CD4-positive, alpha-beta T cell treated with Interleukin-6 for 4 hours (primary cell): ENCODE measurements at places on chromosomes 7 and 10.
A peak's percentile ranks its signal among the peaks of the same experiment; 100 is the strongest.

- no peak for DNase-seq
Measured at GRCh38 chr10:110118891-110119621, 88.3 kb upstream of the MXI1 start.

- DNase-seq, result no peak
Measured at GRCh38 chr7:117034851-117035464, 81.7 kb downstream of the ST7 start.

DNA sequence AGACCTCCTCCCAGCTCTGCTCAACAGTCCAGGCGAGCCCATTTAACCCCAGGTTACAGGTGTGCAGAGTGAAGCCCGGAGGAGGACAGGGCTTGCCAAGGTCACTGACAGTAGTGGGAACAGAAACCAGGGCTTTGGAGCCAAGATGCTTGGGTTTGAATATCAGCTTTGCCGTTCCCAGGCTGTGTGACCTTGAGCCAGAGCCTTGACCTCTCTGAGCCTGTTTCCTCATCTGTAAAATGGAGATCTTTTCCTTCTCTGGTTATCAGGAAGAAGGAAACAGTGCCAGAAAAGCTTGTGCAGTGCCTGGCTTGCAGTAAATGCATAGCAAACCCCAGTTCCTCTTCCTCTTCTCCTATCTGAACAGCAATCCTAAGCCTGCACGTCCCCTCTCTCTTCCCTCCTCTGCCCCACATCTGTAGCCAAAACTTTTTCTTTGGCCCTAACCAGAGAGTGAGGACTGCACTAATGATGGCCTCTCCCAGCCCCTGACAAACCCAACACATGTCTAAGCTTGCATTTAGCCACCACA, 21.4 kb upstream of the MLXIPL start:
- no peak for DNase-seq

GRCh38 chr7:32905175-32905662, 13.7 kb upstream of the KBTBD2 start:
- peak; percentile 71 for DNase-seq

- DNase-seq, result peak; percentile 13
Measured at GRCh38 chr7:3200504-3200903, 100.5 kb upstream of the SDK1 start.

- no peak for DNase-seq
Measured at GRCh38 chr7:47408675-47409074, 173.2 kb downstream of the TNS3 start.

DNA sequence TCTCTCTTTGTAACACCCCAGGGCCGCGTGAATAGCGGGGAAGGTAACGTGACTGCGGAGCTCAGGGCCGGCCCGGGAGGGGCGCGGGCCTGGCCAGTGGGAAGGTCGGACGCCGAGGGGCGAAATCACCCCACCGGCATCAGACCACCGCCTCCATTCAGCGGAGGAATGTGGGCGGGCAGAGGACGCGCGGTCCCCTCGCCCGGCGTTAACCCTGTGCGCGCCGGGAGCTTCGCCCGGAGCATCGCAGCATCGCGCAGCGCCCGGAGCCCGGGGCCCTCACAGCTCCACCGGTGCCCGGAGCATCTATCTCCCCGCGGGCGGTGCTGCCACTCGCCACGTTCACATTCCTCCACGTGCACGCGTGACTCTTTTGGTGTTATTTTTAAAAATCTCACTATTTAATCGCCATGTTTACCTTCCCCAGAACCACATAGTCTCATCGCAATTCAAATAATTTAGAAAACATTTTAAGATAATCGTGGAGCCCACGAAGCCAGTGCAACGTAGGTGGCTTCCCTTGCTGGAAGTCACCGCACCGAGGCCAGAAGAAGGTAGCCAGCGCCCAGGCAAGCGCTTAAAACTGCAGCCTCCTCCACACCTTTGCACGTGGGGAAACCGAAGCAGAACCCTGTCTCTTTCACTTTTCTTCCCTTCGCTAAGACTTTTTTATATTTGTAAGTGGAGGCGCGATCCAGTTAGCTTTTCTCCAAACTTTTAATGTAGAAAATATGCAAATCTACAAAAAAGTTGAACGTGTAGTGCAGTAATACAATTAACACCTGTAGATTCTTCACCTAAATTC, 21.8 kb downstream of the FGFBP3 start:
- peak; percentile 37 for DNase-seq

DNA sequence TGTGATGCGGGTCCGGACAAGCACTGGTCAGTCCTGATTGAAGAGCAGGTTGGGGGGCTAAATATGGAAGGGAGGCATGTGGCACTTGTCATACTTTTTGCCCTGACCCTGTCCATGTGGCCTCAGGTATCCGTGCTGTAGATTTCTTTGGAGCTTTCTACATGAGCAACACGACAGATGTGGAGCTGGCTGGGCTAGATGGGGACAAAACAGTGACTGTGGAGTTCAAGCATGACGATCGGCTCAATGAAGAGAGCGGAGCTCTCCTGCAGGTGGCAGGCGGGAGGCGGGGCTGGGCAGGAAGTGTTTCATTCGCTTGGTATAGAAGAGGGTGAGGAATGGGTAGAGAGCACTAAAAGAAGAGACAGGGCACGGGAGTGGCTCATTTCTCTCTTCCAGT, 13.0 kb upstream of the CHCHD1 start:
- DNase-seq, result peak; percentile 80

DNA sequence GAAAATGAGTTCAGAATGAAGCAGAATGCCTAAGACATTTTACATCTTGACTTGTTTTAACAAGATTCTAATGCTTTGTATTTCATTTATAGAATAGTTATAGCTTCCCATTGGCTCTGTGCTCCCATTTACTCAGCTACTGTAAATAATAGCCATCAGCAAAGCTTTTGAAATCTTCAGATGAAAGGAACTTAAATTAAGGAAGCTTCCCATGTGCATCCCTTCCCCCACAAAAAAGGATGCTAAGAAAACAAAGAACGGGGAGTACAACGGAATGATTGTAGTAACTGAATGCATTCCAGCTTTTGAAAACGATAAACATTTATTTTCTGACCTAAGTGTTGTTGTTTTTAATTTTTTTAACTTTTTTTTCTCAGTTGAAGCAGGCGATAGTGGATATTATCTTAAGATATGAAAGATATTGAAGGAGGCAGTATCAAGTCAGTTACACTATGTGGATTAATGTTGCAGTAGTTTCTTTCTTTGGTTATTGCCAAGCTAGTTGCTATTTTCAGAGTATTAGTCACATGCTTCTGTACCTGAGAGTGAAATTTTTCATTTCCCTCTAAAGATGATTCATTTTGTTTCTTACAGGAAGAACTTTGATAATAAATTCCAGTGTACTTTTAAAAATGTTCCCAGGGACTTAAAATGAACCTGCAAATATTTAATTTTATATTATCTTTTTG, 129.2 kb downstream of the KCND2 start:
- no peak for DNase-seq

DNA sequence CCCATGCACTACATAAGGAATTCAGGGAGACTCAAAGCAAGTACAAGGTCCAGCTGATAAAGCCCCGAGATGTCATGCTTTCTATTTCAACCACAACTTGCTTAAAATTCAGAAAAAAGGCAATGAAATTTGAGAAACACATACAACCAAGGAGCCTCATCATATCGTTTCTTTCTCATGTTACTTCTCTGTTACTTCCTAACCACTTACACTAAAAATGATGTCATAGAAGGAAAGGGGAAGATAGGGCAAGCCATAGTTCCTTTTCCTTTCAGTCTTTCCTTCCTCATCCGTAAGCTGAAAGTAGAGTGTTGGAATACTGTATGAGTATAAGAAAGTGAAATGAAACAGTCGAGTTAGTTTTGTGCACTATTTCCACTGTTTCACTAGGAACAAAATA, 27.9 kb upstream of the CDK14 start:
- no peak for DNase-seq

GRCh38 chr7:122896509-122896908, 10.2 kb upstream of the CADPS2 start:
- no peak for DNase-seq

GRCh38 chr7:55073976-55074528, 55.2 kb downstream of the EGFR start:
- peak; percentile 25 for DNase-seq

GRCh38 chr10:127218658-127219057, 22.3 kb upstream of the INSYN2A start:
- no peak for DNase-seq

GRCh38 chr7:46432708-46433107, 511.6 kb upstream of the IGFBP3 start:
- no peak for DNase-seq

DNA sequence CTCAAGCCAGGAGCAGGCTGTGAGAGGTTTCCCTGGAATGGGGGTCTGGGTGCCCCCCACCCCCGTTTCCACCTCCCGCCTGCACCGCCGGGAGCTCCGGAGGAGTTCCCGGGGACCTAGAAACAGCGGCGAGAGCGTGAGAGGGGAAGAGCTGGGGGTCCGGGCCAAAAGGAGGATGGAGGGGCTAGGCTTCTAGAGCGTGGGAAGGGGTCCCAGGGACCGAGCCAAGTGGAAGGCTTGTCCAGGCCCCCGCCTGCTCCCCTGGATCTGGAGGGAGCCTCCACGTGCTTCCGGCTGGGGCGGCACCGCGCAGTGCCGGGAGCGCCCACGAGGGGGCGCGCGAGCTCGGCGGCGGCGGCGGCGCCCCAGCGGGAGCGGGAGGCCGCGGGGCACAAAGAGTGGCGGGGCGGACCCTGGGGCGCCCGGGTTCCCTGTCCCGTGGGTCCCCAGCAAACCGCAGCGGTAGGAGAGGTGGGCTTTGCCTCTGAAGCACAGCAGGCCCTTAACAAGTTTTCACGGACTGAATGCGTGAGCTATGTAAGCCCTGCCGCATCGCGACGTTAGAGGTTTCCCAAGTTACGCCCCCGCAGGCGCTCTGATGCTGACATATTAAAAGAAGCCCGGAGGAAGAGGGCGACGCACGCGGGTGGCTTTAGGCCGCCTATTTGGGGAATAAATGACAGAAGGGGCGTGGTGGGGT, 104.4 kb upstream of the LRRC4 start:
- peak; percentile 65 for DNase-seq

DNA sequence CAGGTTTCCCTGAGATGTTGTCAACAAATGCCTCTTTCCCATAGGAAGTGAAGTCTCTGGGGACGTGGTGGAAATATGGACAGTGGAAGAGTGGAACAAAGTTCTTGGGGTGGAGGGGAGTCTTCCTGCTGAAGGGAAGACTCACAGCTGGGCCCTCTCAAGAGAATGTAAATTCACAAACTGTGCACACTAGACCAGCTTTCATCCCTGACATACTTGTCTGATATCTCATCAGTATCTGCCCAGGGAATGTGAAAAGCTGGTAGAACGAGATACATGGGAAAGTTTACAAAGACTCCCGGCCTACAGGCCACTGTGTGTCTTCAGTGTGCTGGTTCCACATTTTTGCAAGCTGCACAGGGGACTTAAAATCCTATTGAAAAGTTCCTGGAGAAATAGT, 16.7 kb upstream of the CCDC3 start:
- no peak for DNase-seq

- no peak for DNase-seq
Measured at GRCh38 chr7:13633857-13634256, 355.6 kb downstream of the ETV1 start.

- DNase-seq, result no peak
Measured at GRCh38 chr7:3082831-3083230, 39.2 kb upstream of the CARD11 start.

GRCh38 chr7:75950111-75950681, 35.2 kb downstream of the POR start:
- no peak for DNase-seq

DNA sequence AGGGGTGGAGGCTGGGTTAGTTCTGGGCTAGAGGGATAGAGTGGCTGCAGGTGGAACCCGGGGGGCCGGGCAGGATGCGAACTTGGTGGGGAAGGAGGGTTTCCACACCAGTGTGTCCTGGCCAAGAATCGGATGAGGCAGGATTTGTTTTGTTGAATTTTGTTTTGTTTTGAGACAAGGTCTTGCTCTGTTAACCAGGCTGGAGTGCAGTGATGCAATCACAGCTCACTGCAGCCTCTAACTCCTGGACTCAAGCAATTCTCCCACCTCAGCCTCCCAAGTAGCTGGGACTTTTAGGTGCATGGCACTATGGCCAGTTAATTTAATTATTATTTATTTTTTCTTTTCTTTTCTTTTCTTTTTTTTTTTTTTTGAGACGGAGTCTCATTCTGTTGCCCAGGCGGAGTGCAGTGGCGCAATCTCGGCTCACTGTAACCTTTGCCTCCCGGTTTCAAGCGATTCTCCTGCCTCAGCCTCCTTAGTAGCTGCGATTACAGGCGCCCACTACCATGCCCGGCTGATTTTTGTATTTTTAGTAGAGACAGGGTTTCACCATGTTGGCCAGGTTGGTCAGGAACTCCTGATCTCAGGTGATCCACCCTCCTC, 13.0 kb upstream of the PPP1R35 start:
- DNase-seq, result no peak

DNA sequence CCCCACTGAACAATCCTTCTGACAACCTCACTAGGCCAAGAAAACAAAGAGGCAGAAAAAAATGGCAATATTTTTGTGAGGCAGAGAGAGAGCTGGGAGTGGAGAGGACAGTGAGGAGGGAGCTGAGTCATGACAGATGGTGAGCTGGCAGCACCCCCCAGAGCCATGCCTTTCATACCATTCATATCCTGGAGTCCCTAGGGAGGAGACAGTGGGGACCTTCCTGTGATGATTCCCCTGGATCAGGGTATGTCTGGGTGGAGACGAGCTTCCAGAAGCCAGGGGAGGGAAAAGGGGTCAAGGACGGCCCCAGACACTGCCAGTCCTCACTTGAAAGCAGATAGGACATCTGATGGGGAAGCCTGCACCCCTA, 160.5 kb downstream of the ADAM12 start:
- DNase-seq, result no peak

DNA sequence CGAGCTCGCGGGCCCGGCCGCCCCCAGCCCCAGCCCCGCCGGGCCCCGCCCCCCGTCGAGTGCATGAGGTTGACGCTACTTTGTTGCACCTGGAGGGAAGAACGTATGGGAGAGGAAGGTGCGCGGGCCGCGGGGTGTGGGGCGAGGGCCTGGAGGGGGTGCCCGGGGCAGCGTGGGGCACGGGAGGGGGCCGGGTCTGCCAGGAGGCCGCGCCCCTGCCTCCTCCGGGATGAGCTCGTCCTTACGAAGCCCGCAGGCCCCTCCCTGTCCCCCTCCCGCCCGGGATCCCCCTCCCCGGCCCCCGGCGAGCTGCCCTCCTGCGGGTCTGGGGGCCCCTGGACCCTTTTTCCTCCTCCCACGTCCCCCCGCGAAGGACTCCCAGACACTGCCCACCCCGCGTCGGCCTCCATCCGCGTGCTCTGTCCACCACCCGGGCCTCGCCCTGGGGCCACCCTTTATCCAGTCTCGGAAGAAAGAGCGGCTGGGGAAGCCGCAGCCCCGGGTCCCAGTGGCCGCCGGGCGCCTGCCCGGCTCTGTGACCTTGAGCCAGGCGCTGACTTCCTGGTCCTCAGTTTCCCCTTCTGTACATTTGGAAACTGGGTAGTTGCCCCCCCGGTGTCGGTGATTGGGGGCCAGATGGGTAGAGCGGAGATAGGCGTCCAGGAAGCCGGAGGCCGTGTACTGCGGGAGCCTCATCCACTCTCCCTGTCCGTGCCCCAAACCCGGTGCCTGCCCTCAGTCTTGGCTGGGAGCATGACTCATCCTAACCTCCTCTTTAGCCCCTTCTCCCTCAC, 521 bp downstream of the LIMK1 start:
- DNase-seq, result peak; percentile 47

GRCh38 chr7:80132594-80132993, 2.0 kb upstream of the GNAI1 start:
- no peak for DNase-seq
